Activated CD4-positive, alpha-beta T cell treated with anti-CD3 and anti-CD28 coated beads, Interleukin-2, amount 50 U/mL, for 24 hours (primary cell): ENCODE measurements at places on chromosomes 3 and 15.

- DNase-seq = no peak
Observed at GRCh38 chr3:1348547-1348946, 255.7 kb downstream of the CNTN6 start.

- DNase-seq = no peak
Observed at GRCh38 chr3:143396790-143397189, 277.2 kb downstream of the CHST2 start.

DNA sequence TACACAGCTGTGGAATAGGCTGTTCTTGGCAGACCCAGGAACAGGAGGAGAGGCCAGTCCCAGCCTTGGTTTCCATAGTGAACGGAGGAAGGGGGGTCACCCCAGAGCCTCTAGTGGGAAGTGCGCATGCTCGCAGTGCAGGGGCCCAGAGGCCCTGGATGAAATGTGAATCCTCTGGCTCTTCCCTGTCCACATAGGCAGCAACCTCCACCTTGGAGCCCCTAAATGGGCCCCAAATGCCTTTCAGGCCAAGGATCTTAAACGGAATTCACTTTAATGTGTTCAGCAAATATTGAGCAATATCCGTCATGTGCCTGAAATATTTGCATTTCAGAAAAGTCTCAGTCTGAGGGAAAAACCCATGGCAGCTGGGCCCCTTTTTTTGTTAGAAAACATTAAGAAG is 3.3 kb upstream of the NDN start:
- no peak for DNase-seq

- DNase-seq = no peak
Observed at GRCh38 chr15:42147431-42147735, 9.1 kb downstream of the PLA2G4F start.
